A549 (cell line): ENCODE measurements at places on chromosomes 3 and 15.
A peak's percentile ranks its signal among the peaks of the same experiment; 100 is the strongest.

DNA sequence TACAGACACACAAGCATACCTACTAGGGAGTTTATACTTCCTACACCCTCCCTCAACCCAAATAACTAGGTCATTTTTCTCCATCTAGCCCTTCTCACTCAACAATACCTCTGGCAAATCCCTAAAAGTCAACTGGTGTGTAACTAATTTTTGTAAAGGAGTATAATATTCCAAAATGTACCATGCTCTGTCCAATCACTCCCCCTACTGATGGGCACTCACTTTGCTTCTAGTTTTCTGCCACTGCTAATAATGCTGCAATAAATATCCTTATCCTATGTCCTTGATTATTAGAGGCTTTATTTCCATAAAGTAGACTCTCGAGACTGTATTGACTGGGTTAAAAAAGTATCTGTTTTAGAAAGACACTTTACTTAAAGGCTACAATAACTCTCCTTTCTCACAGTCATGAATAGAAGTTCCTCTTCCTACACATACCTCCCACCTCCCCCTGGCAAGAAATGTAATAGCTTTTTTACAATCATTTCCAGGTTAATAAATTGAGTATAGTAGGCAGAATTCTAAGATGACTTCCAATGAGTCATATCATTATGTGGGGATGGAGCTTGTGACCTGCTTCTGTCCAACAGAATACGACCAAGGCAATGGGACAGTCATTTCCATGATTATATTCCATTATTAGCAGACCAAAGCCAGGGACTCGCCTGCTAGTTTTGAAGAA, 30.0 kb downstream of the SHQ1 start:
- DNase-seq = peak; percentile 13

DNA sequence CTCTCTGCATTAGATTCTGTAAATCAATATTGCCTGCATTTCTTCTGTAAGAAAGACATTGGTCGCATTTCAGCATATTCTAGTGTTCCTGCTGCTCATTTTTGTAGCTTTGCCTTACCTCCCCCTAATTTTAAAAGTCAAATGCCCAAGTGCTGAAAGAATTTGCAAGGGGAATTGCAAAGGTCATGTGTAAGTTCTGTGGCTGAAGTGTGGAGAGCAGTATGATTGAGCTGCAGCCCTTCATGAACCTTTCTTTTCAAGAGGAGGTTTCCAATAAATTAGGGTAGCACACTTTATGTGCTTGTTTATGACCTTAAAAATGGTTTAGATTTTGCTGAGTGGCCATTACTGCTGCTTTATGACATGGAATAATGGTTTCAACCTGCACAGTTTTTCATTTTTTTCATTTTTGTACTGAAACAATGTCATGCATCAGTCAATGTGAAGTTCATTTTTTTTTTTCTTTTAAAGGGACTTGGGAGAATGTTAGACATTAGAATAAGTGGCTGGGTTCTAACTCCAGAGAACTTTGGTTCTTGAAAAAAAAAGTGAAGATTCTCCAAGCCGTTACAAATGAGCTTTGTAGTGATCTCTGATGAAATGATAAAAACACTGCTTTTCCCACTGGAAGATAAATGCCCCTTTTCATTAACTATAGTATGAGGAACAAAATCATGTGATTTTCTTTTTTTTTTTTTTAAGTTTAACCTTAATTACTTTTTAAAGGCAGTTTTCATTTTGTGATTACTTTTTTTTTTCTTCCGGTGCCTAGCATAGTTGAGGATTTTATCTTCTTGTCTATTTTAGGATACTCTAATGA, 99.6 kb downstream of the MITF start:
- no peak for DNase-seq

DNA sequence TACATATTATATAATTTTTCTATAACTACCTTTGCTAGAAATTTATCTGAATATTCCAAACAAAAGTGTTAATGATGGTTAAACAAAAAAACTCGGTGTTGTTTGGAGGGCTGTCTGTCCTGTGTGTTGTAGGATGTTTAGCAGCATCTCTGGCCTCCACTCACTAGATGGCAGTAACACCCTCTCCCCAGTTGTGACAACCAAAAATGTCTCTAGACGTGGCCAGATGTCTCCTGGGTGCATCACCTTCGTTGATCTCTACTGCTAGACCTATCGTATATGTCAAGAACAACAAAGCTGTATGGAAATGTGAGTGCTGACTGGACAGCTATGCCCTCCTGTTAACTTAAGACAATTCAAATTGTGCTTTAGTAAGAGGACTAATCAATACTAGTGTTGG, 14.1 kb downstream of the ANKRD34C start:
- DNase-seq = no peak

DNA sequence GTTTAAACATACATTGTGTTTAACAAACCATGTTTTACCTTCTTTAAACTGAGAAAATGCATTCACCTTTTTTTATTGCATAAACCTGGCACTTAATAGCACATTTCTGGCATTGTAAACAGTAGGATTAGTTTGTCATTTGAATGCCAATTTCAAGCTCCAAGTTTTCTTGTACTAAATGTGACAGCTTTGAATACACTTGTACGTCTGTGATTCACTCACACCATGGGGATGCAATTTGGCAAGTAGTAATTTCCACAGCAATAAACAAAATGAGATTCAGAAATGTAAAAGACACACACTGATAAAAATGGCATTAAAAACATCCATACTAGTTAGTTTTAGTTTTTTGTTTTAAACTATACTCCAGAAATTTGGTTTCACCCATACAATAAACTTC, 598.9 kb downstream of the SI start:
- DNase-seq = no peak

GRCh38 chr3:54433846-54434245, 311.5 kb downstream of the CACNA2D3 start:
- no peak for DNase-seq

- peak; percentile 31 for DNase-seq
Observed at GRCh38 chr3:49841126-49841696, 15.2 kb downstream of the TRAIP start.

DNA sequence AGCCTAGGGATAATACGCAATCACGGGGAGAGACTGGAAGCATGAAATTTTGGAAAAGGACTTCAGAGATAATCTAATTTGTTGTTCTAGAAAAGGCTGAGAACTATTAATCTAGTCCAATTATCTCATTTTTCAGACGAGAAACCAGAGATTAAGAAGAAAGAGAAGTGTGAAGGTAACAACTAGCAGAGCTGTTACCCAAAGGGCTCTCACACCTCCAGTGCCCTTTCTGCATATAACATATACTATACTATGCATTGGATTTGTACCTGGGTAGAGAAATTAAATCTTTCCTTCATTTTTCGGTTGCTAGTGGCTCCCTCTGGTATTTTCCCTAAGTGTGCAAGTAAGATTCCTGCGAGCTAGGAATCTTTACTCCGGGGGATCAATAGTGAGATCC, 13.4 kb upstream of the TM4SF19 start:
- DNase-seq = no peak

DNA sequence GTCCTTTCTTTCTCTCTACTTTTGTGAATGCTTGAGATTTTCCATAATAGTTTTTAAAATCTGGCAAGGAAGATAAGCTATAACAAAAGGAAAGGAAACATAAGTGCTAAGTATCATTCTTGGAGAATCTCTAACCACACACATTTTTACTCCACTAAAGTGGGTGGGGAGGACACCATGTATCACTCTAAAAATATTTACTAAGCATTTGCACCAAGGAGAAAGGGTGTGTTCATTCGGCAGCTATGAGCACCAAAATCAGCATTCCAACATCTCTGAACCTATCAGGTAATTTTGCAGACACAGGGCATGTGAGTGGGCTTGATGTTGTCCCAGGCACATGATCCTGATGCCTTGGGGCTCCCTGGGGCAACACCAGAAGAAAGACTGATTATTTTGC, 5.5 kb downstream of the B4GALT4 start:
- peak; percentile 27 for DNase-seq

DNA sequence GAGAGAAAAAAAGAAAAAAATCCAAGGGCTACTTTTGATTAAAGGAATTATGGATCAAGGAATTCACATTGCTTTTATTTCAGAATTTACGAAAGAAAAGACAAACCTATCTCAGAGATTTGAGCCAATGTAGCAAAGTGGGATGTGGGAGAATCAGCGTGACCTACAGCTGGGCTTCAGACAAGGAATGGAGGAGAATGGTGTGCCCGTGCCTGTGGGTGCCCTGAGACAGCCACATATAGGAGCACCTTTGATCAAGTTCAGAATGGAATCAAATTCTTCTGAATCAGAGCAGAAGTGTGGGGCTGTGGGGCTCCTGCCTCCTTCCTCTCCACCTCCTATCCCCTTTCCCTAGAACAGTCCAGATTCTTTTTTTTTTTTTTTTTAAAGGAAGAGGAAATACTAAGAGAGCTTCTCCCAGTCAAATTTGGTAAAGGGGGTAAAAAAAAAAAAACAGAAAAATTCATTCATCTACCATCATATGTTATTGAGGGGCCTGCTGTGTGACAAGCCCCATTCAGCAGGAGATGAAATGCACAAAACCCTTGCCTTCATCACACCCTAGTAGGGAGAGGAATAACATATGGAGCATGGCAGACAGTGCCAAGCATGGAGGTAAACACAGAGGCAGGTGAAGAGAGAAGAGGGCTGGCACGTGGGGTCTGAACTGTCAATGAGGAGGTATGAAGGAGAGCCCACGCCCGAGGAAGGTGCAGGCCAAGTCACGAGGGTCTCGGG, 25.0 kb upstream of the MUSTN1 start:
- DNase-seq = no peak

- no peak for DNase-seq
Observed at GRCh38 chr3:59677747-59678702, 628.2 kb upstream of the CFAP20DC start.
